ENCODE measurements at places on chromosomes 4 and X.

GRCh38 chr4:13917015-13917414 lies 289.5 kb upstream of the BOD1L1 start:
- DNase-seq: no peak

GRCh38 chr4:139665690-139666529 lies at the start of gene MGST2:
MGST2 (plus strand) TSS chr4:139665819; CDS start chr4:139666020, 201 bp downstream.
- DNase-seq: no peak

DNA sequence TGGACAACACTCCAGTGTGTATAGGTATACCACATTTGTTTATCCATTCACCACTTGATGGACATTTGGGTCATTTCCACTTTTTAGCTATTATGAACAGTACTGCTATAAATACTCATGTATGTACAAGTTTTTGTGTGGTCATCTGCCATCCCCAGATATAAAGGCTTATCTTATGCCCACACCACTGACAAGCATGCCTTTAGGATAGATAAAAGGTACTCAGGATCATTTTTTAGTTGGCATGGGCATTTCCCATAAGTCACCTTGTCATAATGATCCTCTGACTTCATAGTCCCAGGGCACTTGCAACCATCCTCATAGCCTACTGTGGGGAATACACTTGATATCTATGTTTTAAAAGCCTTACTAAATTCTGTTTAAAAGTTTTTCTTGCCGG lies 6.3 kb downstream of the AWAT1 start:
- no peak for DNase-seq

DNA sequence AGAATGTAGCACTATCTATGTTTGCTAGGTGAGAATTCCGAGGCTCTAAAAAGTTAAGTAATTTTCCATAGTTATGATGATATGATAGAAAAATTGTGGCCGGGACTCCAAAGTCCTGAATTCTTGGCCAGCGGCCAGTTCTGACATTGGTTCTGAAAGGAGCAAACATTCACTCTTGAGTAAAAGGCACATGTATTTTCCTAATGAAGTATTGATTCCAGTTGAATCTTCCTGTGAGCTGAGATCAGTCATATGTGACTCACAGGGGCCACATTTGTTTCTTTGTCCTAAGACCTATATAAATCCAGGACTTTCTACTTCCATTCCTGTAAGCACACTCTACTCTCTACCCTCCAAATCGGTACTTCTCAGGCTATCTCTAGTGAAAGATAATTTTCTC lies 349.9 kb downstream of the BMPR1B start:
- no peak for DNase-seq

DNA sequence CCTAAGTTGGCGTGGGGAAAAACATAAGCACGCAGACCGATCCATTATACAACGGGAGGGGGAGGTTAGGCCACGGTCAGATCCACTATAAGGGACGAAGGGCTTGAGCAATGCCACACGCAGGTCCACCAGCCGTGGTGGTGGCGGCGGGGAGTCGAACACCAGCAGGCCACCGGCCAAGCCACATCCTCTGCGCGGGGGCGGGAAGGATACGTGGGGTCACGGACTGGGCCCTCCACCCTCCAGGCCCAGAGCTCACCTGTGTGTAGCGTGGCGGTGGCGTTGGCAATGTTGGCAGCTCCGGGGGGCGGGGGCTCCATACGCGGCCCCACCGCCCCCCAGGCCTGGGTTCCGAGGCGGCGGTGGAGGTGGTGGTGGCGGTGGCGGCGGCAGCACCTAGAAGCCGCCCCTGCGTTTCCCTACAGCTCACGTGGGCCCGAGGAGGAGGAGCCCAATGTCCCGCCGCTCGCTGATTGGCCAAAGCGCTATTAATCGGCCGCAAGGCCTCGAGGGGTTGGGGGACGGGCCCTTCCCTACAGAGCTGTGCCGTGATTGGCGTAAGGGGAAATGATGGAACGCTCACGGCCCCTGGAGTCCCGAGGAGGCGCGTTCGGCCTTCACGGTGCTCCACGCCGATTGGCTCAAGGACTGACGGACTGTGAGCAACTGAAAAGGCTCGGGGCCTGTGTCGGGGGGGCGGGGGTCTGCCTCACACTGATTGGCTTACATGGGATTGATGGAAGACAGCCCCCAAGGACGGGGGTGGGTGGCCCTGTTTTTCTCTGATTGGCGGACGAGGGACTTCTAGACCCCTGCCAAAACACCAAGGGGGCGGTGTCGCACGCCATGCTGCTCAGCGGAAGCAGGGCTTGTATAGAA lies at the start of gene ELK1:
Gene ELK1, minus strand, starts transcription at position 400 of the 879 bp plus-strand sequence. CDS start 9,122 bp downstream, outside the sequence.
- peak; percentile 74 for DNase-seq

DNA sequence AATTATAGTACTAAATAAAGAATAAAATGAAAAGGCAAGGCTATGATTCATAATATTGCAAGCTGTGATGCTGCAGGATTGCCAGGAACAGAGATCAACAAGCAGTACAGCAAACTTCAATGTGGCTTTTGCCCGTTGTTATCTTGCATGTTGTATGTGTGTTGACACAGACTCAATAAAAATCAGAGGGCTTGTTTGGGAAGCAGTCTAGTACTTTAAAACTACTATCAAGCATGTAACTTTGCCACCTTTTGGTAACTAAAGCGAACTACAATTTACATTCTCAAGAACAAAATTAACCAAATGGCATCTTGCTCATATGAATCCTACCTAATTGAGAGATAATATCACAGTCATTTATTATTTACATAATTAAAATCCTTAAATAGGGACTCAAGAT lies 79.8 kb upstream of the GPM6A start:
- no peak for DNase-seq

GRCh38 chrX:134020910-134021309 lies 35.5 kb upstream of the GPC3 start:
- DNase-seq: peak; percentile 13

DNA sequence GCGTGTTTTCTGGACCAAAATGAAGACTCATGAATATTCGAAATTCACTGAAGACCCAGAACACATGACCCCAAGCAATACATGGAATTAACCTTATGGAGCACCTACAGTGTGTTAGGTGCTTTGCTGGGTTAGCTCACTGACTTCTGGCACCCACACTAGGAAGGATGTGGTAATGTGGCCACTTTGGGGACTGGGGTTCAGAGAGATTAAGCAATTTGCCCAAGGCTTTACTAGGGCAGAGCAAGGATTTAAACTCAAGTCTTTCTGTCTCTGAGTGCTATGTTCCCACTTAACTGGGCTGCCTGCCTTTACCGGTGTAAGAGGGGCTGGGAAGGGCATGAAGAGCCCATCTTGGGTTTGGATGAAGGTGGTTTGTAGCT lies 162.0 kb upstream of the ATP6AP2 start:
- DNase-seq: no peak

DNA sequence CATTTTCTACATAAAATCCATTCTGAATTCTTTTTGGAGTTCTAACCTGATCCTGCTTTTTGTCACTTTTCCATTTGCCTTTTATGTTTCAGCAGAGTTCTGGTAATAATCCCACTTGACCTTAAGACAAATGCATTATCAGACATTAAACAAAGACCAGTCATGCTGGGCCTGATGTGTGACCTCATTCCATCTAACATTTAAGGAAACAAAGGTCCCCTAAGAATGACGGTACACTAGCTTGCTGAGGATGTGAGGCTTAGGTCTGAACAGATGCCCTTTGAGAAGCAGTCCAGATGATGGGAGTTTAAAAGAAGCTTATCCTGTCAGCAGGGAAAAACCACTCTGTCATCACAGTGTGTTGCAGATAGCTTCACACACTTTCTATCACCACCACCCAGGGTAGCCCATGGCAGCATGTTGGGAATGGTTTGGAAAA lies 38.1 kb upstream of the PDE5A start:
- DNase-seq: no peak

DNA sequence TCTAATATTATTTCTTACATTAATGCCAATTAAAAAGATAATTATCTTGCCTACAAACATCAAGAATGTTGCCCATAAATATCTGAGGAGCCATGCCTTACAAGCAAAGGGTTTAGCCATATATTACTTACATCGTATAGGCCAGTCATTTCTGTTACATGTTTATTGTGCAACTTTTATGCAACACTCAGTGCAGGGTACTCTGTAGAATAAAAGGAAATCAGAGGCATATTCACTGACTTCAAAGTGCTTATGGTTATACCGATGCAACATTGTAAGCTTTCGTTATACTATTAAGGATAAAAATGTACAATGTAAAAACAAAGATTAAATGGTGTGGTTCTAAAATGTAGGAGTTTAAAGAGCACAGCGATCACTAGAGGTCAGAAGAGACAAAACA lies 315.9 kb downstream of the PCDH10 start:
- DNase-seq: no peak

DNA sequence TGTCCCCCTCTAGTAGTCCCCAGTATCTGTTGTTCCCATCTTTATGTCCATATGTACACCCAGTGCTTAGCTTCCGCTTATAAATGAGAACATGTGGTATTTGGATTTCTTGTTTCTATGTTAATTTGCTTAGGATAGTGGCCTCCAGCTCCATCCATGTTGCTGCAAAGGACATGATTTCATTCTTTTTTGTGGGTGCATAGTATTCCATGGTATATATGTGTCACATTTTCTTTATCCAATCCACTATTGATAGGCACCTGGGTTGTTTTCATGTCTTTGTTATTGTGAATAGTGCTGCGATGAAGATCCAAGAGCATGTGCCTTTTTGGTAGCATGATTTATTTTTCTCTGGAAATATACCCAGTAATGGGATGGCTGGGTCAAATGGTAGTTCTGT lies 6.3 kb downstream of the RAP1GDS1 start:
- DNase-seq: no peak

GRCh38 chr4:180099957-180100356 lies 2143.2 kb upstream of the TENM3 start:
- DNase-seq: no peak

GRCh38 chr4:99389606-99390005 lies 37.1 kb upstream of the ADH1C start:
- DNase-seq: no peak

DNA sequence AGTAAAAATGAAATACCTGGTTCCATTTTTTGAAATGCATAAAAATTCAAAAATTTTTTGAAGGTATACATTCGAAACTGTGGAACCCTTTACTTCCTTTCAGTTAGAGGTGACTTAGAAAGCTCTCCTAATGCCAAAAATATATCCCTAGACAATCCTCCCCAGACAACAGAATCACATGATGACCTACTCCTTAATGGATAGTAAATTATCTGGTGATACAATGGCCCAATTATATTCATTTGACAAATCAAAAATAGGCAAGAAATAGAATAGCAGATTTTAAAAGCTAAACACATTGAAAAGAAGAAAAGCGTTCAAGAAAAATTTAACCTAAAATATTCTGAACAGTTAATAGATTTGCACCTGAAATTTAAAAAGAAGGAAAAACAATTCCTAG lies 3.5 kb upstream of the UGT2A2 start:
- no peak for DNase-seq

DNA sequence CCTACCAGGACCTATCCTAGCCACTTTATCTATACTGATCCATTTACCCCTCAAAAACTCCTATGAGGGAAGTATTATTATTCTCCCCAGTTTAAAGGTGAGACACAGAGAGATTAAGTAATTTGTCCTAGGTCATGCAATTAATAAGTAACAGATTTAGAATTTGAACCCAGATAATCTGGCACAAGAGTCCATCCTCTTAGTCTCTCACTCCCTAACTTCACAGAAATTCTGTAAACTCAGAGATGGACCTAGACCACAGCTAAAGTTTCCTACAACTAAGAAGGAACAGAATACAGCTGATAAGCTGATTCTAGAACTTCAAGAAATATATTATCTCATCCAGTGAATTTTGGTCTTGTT lies 58.7 kb downstream of the TEC start:
- no peak for DNase-seq

GRCh38 chrX:137041329-137041728 lies 7.5 kb upstream of the GPR101 start:
- no peak for DNase-seq

DNA sequence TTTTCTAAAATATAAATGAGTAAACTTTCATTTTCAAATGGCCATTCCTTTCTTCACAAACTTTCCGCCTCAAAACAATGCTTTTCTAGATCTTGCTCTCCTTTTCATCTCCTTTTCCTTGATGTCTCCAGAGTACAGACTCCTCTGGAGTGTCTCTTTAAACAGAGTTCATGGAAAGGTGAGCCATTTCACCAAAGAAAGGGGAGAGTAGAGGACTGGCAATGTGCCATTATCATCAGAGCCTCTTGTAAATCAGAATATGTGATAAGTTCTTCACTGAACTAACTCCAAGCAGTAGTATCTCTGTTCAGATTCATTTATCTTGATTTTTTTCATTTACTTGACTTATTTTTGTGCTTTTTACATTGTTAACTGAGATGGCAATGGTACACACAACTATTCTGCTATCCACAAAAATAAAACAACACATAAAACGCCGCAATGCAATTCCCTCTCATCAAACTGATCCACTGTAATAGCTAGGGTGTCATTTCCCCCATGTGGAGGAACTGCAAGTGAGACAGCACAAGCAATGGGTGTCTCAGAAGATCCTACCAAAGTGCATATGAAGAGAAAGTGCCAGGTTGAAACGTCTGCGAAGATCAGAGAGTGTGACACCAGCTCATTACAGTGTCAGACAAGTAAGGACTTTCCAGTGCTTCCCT lies 125.4 kb downstream of the RASL11B start:
- no peak for DNase-seq

DNA sequence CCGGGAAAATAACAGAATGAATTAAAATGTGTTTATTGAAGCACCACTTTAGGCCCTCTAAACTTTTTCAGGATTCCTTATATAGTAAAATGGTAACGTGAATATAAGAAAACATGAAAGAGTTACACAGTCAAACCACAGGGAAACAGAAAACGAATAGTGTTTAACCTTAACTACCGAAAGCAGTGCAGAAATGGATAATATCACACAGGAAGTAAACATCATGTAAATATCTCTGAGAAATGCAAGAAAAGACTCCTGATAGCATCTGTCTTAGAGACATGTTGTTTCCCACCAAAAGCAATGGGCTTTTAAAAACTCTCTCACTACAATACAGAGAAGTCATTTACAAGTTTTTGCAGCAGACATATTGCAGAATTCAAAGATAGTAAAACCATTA lies 323.9 kb upstream of the CXXC4 start:
- no peak for DNase-seq

GRCh38 chr4:73617256-73617655 lies 3.0 kb downstream of the RASSF6 start:
- no peak for DNase-seq

GRCh38 chr4:28267166-28267565 lies 1406.5 kb downstream of the STIM2 start:
- no peak for DNase-seq

- DNase-seq: no peak
These were observed 103.9 kb downstream of the SLC10A7 start for GRCh38 chr4:146417822-146418221.

DNA sequence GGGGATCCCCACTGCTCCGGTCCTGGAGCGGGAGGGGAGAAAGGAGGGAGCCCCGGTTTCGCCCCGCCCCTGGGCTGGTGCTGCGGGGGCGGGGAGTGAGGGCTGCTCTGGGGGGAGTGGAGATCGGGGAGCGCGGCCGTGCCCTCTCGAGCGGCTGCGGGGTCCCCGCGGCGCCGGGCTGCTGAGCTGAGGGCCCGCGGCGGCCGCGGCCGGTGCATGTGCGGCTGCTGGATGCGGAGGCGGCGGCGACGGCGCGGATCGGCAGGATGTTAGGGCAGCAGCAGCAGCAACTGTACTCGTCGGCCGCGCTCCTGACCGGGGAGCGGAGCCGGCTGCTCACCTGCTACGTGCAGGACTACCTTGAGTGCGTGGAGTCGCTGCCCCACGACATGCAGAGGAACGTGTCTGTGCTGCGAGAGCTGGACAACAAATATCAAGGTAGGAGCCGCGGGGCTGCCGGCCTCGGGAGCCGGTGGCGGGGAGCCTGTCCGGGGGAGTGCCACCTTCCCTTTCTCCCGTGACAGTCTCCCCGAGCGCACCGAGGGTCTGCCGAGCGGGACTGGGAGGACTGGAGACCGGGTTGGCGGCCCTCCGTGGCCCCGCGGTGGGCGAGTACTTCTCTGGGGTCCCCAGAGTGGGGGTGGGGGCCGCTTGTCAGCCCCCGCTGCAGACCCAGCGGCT lies at the start of gene ING2:
Gene ING2, plus strand, starts transcription at position 129 of the 681 bp plus-strand sequence. Its CDS starts 138 bp downstream, at position 267.
- DNase-seq: no peak

Measured in iPS DF 6.9 (cell line).